ENCODE measurements at places on chromosomes 4 and X.

DNA sequence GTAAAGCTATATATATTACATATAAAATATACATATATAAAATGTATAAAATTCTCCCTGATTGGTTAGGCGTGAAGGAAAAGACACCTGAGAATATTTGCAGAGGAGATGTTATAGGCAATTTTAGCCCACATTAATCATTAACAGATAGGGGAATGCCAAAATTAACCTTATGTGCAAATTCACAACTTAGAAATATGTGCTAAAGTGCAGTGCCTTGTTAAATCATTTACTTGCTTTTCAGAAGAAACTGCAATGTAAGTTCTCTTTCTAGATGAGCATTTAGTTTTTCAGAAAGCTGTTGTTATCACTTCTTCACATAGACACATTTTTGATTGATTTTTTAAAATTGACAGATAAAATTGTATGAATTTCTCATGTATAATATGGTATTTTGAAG, 5.6 kb downstream of the TASL start:
- no peak for DNase-seq

- DNase-seq = no peak
Measured at GRCh38 chr4:110949542-110949941, 326.7 kb upstream of the PITX2 start.

- no peak for DNase-seq
Measured at GRCh38 chrX:101550362-101550750, at the start of gene ARMCX1. TSS of gene ARMCX1 (plus strand) at chrX:101550547. CDS start at chrX:101552931, 2,384 bp downstream.

GRCh38 chr4:25818876-25819275, 43.9 kb downstream of the SEL1L3 start:
- DNase-seq = no peak

DNA sequence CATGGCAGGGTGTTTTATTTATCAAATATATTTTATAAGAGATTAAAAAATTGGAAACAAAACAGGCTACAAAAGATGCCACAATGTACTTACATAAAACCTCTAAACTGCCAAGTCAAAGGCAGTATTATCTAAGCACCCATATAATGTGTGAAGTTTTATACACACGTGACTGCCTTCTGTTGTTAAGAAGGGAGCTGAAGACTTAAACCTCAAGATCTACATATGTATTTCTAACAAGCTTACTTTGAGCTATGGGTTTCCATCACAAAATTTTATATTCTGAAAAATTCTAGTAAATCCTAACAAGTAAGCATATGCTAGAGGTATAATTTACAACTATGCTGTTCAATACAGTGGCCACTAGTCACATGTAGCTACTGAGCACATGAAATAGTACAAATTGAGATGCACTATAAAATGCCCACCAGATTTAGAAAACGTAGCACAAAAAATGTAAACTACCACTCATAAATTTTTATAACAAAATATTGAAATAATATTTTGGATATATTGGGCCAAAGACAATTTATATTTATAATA, 9.8 kb downstream of the ATP8A1 start:
- DNase-seq = no peak

- no peak for DNase-seq
Measured at GRCh38 chrX:38220415-38221390, at the start of gene SRPX. TSS of gene SRPX (minus strand) at chrX:38220871. CDS start at chrX:38220792, 79 bp downstream.

DNA sequence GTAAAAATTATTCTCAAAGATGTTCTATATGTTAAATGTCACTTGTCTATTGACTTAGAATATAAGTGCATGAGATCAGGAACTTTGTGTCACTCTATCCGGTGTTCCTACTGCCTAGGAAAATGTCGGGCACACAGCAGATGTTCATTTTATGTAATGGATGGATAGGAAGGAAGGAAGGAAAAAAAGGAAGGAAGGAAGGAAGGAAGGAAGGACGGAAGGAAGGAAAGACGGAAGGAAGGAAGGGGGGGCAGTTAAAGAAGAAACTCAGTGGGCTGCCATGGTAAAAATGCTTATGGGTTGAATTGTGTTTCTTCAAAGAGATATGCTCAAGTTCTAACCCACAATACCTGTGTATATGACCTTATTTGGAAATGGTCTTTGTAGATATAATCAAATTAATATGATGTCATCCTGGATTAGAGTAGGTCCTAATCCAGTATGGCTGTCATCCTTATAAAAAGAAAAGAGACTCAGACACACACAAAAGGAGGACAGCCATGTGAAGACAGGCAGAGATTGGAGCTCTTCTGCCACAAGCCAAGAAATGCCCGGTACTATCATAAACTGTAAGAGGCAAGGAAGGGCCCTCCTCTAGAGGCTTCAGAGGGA, 86.3 kb downstream of the COL25A1 start:
- DNase-seq = no peak

GRCh38 chr4:134537701-134538100, 336.1 kb upstream of the PABPC4L start:
- DNase-seq = no peak

- no peak for DNase-seq
Measured at GRCh38 chr4:172938870-172939269, 229.7 kb upstream of the GALNT7 start.

DNA sequence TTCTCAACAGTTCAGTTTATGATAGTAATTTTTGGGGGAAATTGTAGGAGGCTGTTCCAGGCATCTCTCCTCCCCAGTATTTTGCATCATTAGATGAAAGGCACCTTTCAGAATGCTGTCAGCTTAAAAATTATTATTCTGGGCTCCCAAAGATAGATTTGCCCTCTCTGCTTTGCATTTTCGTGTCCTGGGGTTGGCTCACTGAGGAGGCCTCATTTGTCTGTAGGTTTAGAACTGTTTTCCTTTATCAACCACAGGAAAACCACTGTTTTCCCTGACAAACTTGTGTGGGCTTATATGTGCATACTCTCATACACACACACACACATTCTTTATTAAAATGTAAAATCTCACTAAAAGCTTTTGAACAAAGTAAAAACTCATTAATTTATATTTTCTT, 197.2 kb upstream of the VCX3A start:
- no peak for DNase-seq

DNA sequence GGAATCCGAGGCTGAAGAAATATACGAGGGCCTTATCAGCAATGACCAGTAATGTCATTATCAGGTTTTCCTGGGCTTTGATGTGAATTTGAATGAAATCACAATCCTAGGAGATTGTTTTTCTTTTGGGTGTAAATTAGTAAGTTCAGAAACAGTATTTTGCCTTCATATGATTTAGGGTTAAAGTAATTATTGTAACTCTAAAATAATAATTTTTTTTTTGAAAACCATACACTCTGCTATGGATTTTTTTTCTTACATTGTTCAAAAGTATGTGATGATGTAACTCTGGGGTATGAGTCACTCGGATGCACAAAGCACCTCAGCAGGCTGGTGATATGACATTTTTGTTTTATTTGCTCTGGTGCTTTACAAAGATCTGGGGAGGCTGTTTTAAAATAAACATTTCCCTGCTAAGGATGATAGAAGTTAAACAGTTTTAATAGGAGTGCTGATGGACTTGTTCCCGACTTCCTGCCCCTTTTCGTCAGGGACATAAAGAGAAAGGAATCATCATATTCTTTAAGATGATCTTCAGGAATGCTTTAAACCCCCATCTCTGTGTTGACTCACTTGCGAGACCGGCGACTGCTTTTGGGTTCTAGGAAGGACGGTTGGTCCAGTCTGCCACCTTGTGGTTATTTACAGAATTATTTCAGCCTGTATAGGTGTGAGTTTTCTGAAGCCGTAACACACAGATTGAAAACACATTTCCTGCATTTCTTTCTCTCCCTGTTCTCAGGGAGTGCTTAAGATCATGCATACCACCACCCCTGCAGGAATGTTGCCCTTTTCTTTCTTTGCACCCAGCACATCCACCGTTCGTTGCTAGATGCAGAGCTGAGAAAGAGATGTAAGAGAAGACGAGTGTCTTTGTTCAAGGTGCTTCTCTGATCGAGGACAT, 72.5 kb downstream of the RAPGEF2 start:
- DNase-seq = peak; percentile 3

DNA sequence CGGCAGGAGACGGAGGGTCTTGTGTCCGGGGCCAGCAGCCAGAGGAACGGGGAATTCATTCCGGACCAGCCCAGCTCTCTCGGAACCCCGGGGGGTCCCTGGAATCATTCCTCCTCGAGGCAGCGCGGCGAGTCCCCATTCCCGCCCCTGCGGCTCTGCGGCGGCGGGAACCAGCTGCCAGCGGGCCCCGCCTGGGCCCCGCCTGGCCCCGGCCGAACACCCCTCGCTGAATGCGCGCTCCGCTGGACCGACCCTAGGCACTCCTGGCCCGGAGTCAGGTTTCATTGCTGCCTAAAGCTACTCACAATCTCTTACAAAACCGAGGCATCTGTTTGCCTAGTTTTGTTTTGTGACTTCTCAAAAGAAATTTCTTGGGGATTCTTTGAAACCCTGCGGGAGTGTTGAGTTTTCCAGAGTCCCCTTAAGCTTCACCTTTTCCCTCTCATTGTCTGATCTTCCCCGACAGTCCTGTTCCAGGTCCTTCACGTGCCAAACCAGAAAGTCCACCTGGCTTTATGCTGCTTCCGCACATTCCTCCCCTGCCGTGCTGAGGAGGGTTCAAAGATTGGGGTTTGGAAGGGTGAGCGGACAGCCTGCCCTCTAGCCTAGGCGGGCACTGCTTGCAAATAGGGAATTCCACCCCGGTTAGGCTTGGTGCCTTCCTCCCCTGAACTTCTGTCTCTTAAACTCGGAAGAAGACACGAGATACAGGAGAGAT, 789 bp downstream of the ARHGAP10 start:
- DNase-seq = no peak

DNA sequence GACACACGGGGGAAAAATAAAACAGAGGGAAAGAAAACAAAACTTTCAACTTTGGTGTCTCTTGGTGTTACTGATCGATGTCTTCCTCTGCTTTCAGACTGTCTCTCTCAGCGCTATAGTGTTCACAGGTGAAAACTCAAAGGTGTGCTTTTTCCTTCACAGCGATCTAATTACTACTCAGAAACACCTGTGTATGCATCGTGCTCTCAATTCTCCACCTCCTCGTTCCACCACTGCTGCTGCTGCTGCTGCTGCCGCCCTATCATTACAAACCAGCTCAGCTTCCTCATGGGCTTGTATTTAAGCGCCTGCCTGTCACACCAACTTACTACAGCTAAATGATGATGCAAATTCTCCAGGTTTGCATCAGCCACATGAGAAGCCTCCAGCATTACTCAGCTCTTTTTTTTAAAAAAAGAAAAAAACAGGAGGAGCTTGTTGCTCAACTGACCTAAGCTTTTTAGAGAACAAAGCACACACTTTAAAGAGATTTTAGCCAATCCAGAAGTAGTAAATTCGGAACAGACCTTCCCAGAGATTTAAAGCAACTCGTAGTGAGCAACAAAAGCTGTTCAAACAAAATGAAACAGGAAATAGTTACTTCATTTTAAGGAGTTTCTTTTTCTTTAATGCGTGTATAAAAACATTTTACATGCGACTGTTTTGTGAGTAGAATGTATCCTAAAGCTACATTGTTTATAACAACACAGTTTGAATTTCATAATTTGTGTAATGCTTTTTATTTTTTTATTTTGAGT, at the start of gene SLC7A11:
TSS of gene SLC7A11 (minus strand) at position 274 of the 758 bp plus-strand sequence. CDS start 280 bp downstream, outside the sequence.
- DNase-seq = no peak

DNA sequence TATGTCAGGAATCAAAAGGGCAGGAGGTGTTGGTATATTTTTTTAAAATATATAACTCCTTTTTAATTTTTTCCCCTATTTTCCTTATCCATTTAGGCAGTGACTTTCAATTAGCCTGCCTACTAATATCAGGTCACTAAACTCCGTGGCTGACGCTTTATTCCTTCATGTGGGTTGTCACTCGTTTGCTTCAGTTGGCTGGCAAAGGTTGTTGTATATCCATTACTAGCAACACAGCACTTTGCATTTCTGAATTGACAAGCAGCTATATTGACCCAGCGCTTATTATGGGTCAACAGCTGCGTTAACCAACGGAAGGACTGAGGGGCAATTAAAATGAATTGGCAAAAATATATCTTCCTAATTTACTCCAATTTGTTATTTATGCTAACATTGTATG, 87.7 kb downstream of the ARX start:
- DNase-seq = no peak
